ENCODE measurements at places on chromosomes 6 and 20.

DNA sequence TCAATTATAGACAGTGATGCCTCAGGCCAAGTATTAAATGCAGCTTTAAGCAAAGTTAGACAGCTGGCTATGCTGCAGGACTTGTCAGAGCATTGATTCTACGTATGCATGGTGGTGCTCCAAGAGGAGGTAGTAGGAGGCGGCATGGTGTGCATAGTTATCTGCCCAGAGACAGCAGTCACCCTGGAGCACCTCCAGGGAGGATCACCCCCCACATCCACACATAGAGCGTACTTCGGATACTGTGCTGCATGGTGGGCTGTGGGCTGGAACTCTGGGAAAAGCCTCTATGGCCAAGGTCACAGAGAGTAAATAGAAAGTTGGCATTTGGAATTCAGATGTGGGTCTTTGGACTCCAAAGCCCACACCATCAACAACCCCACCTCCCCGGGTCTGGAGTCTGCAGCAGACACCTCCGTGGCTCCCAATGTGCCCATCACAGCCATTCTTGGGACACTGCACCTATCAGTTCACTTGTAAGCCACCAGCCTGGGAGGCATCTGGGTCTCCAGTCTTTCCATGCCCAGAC lies 64.5 kb upstream of the STX16 start:
- DNase-seq: no peak

GRCh38 chr6:169085466-169085865 lies 168.2 kb downstream of the THBS2 start:
- no peak for DNase-seq

- no peak for DNase-seq
Observed at GRCh38 chr6:161635975-161636374, 362.1 kb upstream of the AGPAT4 start.

GRCh38 chr6:116156405-116157326 lies 30.7 kb upstream of the COL10A1 start:
- DNase-seq: no peak

GRCh38 chr6:158999666-159000403 lies at the start of gene RSPH3:
TSS of gene RSPH3 (minus strand) at chr6:159000202. CDS start at chr6:158999550, 652 bp downstream.
- peak; percentile 83 for DNase-seq

DNA sequence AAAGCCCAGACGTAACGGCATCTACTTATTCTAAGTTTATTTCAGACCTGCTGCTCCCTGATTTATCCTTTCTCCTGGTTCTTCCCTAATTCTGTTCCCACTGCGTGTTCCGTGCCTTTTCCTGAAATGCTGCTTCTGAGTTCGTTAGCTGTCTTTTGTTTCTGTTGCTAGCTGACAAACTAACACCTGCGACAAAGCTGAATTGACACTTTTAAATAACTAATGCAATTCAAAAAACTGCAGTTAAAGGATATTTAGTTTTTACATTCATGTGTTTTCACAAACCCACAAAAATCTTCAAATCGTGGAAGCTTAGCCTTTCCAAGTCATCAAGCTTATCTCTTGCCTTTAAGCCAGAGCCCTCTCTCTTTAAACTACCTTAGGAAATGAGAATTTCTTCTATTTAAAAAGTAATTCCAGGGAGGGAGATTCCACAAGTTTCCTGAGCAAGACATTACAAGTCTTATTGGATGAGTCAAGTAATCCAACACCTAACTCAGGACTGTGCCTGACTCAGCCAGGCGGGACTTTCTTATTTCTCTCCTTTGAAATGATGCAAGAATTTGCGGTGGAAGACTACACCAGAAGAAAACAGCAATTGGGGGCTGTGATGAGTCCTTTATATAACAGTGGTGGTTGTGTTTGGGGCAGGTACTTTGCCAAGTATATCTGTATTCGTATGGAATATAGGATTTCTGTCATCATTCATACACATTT lies 6.3 kb downstream of the ADTRP start:
- no peak for DNase-seq

- no peak for DNase-seq
Observed at GRCh38 chr6:20705741-20706140, 171.5 kb downstream of the CDKAL1 start.

DNA sequence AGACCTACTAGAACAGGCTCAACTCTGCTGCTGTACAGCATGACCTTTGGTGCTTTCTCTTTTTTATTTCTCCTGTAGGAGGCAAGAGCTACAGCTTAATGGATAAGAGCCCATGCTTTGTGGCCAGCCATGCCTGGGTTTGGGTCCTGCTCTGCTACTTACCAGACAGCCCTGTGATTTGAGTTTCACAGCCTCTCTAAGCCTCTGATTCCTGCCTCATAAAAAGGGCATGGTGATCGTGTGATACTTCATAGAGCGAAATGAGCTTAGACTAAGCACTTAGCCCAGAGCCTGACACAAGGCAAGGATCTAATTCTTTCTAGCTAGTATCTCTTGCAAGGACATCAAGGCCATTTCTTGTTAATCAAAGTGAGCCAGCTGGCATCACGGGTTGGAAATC lies 19.3 kb upstream of the PDE7B start:
- DNase-seq: no peak

GRCh38 chr20:47336129-47336754 lies 20.3 kb downstream of the ZMYND8 start:
- DNase-seq: no peak

DNA sequence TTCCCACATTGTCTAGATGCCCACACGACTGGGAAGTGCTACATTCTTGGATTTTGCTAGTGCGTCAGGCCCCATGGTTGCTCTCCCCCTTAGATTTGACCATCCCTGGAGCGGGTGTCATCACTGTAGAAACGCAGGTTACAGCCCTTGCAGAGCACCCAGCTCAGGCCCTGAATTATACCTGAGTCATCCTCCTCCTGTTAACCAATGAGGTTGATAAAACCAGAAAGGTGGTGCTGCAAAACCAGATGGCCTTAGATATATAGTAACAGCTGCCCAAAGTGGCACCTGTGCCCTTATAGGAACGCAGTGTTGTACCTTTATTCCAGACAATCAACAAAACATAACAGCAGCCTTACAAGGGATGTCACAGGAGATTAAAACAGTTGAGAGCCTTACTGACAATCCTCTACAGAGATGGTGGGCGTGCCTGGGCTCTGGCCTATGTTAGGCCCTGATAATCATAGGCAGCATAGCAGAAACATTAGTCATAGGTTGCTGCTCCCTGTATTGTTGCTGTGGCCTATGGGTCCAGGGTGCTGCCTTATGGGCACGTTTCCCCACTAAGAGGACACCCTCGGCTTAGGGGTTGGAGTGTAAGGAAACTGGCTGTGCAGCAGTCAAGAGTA lies 33.6 kb upstream of the HSF2 start:
- no peak for DNase-seq

DNA sequence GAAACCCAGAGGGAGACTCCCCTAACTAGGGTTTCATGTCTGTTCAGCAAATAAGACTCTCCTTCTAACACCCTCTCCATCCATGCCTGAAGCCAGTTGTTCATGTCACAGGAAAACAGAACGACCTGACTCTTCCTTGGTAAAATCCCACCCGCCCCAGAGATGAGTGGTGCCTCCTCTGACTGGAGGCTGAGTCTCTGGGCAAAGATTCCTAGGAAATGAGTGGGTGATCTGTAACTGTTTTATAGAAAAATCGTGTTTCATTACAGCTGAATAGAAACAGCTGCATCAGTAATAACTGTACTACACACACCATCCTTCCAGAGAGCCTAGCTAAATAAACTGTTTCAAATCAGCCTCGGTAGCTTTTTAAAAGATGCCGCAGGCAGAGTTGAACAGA lies 37.4 kb upstream of the MRPS10 start:
- DNase-seq: no peak

DNA sequence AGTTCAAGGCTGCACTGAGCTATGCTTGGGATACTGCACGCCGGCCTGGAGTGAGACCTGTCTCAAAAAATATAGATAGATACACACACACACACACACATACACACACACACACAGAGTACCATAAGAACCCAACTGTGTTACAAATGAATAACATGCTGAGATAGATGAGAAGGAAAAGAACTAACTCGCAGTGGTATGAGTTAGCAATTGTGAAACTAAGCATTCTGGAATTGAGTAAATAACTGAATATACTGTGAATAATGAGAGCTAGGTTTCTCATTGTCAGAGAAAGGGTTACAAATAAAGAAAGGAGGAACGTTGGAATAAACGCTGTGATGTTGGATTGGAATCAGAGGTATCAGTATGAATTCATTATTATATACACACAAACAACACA lies 14.6 kb upstream of the FAXC start:
- DNase-seq: no peak
